Hindlimb muscle (tissue), 1 donor: ENCODE measurements at places on chromosomes 7 and 10.

- peak; percentile 85 for DNase-seq
Observed at GRCh38 chr7:132577206-132578049, 1.2 kb upstream of the PLXNA4 start.

DNA sequence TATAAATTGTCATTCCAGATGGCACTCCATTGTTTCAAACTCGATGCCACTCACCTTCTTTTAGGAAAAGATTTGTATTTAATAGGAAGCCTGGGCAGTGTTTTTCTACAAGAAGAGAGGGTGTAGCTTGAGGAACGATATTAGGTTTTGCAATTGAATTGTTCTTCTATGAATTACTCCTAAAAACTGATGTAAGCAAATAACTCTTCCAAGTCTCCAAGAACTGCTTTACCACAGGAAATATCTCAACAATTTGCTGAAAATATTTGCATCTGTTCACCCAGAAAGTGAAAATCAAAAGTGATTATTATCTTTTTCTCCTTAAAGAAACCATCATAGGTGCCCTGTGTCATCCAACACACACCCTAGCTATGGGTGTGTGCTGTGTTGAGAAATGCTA is 261.3 kb upstream of the MEOX2 start:
- DNase-seq = no peak

GRCh38 chr7:26460351-26461085 is 168.9 kb downstream of the SNX10 start:
- no peak for DNase-seq

- DNase-seq = no peak
Observed at GRCh38 chr10:124735491-124736286, 8.5 kb downstream of the FAM53B start.

DNA sequence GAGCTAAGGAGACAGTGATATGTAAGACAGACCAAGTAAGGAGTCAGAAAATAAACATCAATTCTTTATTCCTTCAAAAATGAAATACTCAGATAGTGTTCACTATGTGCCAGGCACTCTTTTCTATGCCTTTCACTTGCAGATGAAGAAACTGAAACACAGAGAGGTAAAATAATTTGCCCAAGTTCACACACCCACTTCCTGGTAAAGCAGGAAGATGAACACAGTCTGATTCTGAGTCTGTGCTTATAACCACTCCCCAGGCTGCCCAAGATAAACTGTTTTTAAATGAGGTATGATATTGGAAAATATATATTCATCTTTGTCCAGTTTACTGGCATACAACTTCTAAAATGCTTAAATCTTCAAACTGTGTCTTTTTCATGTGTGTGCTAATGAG is 294.4 kb upstream of the NPVF start:
- DNase-seq = no peak

DNA sequence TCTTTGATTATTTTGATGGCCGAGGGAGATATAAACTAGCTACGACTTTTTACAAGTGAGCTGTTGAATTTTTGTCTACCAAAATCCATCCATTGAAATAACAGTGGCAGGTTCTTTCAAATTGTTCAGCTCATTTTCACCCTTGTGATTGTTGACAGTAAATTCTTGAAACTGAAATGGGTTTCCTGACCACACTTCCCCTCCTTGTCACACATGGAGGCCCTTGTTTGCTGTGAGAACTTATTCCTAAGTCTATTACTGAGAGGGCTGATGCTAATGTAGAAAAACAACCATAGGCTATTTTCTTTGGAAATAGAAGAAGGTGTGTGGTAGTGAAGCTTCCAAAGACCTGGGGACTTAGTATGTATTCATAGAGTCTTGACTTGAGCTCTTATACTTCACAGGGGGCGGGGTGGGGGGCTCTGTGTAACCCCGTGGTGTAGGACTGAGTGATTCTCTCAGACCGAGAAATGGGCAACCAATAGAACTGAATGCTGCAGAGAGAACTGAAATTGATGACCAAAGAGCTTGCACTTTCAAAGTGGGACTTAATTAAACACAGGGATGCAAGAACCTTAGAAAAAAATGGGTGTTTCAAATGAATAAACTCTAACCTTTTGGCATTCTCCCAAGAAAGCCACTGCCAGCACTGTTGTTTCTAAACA is 718.9 kb downstream of the CCSER2 start:
- DNase-seq = no peak

- DNase-seq = no peak
Observed at GRCh38 chr7:21355406-21355874, 72.4 kb upstream of the SP4 start.

DNA sequence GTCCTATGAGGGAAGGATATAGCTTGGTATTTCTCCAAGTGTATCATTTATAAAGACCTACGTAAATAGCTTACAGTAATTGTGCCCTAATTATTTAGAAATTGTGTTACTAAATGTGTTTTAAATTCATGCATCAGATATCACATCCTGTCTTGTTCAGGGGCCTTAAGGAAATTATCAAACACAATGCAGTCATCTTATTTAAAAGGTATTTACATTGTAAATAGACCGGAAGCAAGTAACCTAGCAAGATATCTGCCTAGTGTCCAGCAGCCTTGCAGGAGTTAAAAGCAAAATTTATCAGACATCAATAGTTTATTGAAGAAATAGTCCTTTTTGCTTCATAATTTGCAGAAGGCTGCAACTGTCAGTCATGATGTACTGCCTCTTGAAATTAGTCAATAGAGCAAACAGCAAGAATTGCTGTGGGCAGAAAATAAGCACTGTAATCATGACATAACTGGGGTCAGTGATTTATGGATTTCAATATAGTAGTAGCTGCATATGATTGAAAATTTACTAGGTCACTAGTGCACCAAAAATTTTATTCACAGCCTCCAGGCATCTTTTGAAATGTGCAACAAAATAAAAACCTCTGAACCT is 23.1 kb downstream of the GLRX3 start:
- no peak for DNase-seq

DNA sequence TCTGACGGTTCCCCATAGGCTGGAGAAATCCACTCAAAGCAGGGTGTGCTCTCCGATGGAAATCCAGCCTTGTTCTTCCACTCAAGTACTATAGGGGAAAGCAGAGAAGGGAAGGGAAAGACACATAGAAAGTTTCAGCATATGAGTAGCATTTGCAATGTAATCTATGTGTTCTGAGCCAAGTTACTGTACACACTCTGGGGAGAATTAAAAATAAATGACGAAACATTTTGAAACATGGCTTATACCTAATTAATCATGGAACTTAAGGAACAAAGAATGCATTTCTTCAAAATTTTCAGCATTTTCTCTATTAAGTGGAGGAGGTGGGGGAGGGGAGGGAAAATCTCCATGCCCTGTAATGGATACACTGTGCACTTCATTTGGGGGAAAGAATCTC is 198.1 kb upstream of the HABP2 start:
- no peak for DNase-seq

GRCh38 chr10:43427166-43427825 is 9.6 kb upstream of the ZNF487 start:
- DNase-seq = no peak

- DNase-seq = no peak
Observed at GRCh38 chr7:91306266-91306665, 42.0 kb downstream of the FZD1 start.

DNA sequence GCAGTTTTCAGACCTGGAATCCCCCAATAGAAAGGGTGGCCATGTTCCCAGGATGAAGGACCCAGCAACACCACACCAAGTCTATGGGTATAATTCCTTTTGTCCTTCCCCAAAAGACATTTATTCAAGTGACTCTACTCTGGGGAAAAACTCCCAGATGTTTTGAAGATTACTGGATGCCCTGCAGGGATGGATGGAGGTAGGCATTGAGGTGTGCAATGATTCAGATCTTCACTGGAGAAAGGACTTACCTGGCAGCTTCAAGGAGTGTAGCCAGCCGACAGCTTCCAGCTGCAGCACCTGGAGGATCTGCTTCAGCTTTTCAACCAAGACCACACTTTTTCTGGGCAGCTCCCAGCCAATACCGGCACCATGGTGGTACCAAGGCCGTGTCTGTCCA is 172.0 kb downstream of the BAMBI start:
- no peak for DNase-seq

GRCh38 chr10:92238586-92239098 is 52.2 kb downstream of the CPEB3 start:
- peak; percentile 17 for DNase-seq

DNA sequence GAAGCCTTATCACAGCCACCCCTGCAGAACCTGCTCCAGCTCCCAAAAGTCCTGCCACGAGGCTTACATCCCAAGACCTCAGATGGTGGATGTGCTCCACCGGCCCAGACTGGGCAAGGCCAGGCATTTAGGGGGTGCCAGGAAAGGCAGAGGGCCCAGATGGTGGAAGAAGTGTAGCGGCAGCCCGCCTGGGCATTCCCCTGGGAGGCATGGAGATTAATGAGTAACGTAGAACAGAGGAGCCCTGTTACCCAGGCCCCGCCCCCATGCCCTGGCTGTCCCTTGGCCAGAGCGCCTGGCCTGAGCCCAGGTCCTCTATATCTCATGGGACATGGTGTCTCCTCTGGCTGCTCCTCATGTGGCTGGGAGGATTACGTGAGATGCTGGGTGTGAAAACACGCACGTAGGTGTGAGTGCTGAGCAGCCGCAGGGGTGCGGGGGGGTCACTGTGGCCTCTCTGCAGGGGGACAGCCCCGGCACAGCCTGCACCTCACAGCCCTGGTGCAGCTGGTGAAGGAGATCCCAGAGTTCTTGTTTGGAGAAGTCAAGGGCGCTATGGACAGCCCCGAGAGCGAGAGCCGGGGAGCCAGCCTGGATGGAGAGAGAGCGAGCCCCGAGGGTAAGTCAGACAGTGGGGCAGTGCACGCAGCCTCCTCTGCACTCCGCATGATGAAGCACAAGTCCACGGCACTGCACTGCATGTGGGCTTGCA is 52.9 kb downstream of the ZNF467 start:
- no peak for DNase-seq

DNA sequence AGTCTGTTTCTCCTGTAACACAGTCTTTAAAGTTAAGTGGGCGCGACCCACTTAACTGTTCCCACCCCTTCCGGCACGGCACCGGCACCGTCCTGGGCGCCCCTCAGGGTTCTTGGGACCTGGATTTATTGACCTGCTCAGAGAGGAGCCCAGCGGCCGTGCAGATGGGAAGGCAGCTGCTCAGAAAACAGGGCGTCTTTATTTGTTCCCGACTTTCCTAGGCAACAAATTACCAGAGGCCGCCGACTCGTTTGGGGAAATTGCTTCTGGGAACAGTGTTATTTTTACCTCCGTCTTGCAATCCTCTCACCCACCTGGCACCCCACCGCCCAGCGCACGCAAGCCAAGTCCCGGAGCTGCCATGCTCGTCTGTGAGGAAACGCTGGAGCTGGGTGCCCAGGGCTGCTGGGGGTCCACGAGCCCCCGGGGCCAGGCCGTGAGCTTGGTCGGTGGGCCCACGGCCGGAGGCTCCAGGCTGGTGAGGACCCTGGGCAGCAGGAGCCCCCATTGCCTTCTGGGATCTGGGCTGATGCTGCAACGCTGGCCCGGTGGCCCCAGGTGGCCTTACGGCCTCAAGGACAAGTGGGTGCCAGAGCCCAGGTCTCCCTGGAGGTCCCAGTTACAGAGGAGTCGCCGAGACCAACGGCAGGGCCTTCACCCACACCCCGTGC is 14.9 kb upstream of the ADGRA1 start:
- no peak for DNase-seq

GRCh38 chr7:69624435-69625230 is 26.4 kb downstream of the AUTS2 start:
- DNase-seq = no peak

DNA sequence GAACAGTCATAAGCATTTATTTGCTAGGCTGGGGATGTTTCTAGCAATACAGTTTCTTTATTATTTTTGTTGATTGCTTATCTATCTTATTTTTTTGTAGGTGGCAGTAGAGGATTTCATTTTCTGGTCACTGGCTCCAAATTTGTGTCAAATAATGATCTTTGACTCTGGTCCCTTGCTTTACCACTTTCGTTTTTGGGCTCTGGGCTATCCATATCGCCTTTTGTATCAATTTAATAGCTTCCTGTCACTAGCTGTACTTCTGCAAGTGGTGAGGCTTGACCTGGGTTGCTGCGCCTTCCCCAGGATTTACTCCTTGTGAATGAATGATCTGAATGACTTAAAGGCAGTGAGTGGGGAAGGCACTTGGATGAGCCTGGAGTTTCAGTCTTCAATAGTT is 48.4 kb downstream of the MDFIC start:
- DNase-seq = no peak
